ENCODE measurements at places on chromosomes 4 and X.

DNA sequence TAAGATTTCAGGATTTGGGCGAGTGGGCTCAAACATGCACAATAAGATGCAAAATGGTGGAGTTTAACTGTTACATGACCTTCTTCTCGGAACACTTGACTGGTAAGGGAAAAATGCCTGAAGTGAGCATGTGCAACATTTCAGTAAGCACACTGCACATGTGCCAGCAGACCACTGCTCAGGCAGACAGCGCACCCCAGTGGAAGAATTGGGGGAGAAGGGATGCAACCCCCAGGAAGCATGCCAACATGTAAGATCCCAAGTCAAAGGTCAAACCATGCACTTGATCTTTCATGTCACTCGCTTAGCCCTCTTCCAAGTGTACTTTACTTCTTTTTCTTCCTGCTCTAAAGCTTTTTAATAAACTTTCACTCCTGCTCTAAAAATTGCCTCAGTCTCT is 256.3 kb downstream of the CENPC start:
- no peak for DNase-seq

GRCh38 chrX:153307276-153308178 is 14.0 kb downstream of the PNMA6F start:
- DNase-seq: no peak

DNA sequence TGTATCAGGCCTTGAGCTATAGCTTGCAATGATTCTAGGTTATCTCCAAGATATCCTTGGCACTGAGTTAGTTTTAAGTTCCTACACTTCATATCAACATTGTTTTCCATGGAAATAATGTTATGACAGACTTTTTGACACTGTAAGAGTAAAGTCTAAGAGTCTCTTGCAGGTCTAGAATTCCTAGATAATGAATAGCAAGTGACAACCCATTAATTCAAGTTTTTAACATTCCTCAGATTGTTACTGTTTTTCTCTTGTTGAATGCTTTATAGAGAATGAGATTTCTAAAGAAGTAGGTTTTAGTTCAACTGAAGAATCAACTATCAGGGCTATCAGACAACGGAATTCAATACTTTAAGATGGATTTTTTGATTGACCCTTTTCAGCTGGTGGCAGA is 276.1 kb downstream of the PPP3CA start:
- no peak for DNase-seq

DNA sequence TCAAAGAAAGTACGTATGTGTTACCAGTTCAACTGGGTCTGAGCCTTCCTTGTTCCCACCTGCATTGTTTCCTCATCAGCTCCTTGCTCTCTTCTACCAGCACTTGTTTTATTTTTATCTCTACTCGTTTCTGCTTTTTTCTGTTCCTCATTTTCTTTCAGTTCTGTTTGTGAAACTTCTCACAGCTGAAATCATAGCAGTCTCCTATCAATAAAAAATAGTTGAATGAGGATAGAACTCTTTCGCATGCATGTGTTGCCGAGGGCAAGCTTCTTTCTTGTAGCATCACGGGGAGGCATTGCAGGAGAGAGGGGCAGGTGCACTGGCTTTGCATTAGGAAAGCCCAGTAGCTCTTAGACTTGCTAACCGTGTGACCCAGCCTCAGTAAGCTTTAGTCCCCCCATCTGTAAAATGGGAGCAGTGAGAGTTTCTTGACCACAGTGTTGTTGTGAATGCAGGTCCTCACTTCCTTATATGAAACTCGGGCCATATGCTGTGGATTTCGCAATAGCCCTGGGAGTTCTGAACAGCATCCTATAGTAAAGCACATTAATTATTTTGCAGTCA is 24.7 kb downstream of the OFD1 start:
- DNase-seq: no peak

- DNase-seq: no peak
These were observed 8.7 kb downstream of the GASK1B start for GRCh38 chr4:158163941-158164767.

GRCh38 chr4:147794787-147795413 is 63.0 kb downstream of the ARHGAP10 start:
- no peak for DNase-seq

- no peak for DNase-seq
These were observed 326.9 kb downstream of the PCDH19 start for GRCh38 chrX:100083211-100083610.

DNA sequence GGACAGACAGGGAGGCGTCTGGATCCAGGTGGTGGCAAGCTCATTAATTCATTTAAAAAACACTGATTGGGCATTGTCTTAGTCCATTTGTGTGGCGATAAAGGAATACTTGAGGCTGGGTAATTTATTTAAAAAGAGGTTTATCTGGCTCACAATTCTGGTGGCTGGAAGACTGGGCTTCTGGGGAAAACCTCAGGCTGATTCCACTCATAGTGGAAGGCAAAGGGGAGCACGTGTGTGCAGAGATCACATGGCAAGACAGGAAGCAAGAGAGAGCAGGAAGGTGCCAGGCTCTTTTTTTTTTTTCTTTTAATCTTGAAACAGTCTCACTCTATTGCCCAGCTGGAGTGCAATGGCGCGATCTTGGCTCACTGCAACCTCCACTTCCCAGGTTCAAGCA is 100.2 kb upstream of the METTL14 start:
- no peak for DNase-seq

GRCh38 chrX:14673764-14674163 is 144.4 kb downstream of the GLRA2 start:
- peak; percentile 74 for DNase-seq

DNA sequence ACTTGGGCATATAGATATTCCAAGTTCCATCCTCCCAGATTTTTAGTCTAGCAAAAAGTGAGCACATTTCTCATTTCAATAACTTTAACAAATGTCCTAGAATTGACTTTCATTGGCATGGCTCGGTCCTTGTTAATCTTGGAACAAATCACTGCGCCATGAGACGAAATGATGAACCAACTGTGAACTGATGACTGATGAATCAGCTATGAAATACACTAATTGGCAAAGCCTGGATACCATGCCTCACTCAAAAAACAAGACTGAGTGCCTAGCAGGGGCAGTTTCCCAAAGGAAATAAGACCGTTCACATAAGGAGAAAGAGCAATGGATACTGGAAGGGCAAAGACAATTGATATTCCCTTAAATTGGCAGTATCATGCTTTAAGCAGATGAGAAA is 248.6 kb upstream of the VEGFC start:
- no peak for DNase-seq

GRCh38 chr4:175330652-175331051 is 412.5 kb downstream of the ADAM29 start:
- DNase-seq: peak; percentile 15
